Left lung (tissue), 14 donors: ENCODE measurements at places on chromosomes 16 and 17.

- DNase-seq: no peak
Measured at GRCh38 chr17:49390548-49391324, 23.9 kb downstream of the PHB1 start.

DNA sequence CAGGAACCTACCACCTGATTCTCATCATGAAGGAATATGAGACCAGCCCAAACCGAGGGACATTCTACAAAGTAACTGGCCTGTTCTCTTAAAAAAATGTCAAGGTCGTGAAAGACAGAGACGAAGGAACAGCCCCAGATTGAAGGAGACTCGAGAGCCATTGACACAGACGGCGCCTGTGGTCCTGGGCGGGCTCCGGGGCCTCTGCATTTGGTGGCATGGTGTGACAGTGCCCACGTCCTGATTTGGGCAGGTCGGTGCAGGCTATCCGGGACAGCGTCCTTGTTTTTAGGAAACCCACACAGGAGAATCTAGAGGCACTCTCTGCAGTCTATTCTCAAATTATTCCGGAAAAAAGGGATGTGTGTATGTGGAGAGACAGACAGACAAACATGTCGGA, 64.1 kb downstream of the ADCY9 start:
- no peak for DNase-seq

DNA sequence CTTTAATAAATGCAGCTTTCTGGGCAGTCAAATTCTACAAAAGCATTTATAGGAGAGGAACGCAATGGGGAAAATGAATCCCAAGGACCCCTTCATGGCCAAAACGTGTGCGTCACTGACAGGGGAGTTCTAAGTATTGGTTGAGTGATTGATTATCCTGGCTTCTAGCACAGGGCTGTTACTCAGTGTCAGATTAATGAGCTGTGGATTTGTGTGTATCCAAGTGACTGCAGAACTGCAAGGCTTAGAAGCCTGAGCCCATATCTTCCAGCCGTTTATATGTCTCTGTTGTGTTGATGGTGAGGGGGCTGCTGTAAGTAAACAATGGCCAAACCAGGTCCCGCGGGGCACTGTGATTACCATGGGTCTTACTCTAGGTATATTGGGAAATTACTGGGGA, 129.4 kb downstream of the SHISA9 start:
- no peak for DNase-seq

DNA sequence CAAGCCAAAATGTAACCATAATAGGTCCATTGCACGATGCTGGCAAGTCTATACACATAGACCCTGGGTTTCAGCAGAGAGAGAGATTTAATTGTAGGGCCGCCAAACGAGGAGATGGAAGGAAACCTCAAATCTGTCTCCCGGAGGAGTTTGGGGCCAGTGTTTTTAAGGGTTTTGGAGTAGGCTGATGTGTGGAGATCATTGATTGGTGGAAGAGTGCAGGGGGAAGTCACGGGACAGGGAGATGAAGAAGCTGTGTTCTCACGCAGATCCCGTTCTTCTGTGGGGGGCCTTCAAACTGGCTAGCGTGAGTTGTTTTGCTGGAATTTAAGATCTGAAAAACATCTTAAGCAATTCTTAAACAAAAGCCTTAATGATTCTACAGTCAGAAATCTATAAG, 84.8 kb downstream of the KATNIP start:
- no peak for DNase-seq

DNA sequence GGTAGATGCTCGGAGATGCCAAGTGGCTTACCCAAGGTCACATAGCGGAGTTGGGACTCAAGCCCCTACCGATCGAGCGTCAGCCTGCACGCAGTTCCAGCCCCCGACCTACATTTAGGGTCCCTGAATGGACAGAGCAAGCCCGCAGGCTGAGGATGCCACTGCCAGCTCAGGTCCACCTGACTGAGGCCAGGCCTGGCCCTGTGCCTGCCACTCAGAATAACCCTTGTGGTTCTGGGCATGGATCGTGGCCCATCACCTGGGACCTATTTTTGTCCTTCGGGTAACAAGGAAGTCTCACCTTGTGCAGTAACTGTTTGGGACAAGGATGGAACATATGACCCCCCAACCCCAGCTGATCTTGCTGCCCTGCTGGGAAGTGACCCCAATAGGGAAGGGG, 17.1 kb downstream of the CDH16 start:
- DNase-seq: no peak

DNA sequence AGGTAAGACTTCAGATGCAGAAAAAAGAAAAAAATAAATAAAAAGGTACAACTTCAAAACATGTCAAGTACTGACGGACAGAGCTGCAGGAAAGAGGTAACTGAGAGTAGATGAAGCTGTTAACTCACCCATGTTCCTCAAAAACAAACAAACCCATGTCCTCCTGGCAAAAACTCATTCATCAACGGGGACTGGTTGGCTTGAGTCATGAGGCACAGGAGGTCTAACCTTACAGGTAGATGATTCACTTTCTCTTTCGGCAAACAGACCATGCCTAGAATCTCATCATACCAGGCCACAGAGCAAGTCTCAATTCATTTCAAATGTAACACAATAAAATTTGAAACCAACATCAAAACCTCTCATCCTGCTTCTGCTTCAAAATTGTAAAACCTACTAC, 12.3 kb upstream of the FASN start:
- no peak for DNase-seq

- DNase-seq: no peak
Measured at GRCh38 chr17:29614349-29615047, 8.2 kb downstream of the CORO6 start.

GRCh38 chr17:16820979-16821543, 131.0 kb downstream of the CCDC144A start:
- no peak for DNase-seq

DNA sequence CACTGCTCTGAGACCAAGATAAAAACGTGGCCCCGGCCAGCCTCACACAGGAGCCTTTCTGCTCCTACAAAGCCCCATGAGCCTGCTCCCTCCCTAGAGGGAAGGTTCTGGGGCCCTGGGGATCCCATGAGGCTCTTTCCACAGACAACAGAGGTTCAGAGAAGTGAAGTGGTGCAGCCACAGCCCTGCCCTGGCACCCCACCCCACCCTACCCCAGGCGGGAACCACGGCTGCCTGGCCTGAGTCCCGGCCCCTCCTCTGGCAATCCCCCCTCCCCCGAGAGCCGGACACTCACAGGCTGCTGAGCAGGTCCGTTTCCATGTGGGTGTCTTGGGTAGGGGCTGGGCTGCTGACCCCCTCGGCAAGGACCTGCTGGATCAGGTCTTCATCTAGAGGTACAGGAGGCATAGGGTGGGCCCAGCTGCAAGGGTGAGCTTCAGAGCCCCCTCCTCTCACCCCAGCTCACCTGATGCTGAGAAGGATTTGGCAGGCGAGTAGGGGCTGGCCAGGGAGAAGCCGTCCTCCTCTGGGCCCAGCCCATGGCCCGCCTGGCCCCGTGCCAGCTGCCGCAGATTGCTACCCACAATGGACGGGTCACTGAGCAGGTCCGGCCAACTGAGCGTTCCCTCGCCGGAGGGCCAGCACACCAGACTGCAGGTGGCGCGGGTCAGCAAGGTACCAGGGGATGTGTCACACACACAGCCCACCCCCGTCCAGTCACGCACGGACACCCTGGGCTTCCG, 38.7 kb downstream of the PKD1 start:
- DNase-seq: no peak

- no peak for DNase-seq
Measured at GRCh38 chr17:21297026-21297520, 12.6 kb downstream of the MAP2K3 start.

- no peak for DNase-seq
Measured at GRCh38 chr16:12553191-12553590, 250.5 kb downstream of the CPPED1 start.

DNA sequence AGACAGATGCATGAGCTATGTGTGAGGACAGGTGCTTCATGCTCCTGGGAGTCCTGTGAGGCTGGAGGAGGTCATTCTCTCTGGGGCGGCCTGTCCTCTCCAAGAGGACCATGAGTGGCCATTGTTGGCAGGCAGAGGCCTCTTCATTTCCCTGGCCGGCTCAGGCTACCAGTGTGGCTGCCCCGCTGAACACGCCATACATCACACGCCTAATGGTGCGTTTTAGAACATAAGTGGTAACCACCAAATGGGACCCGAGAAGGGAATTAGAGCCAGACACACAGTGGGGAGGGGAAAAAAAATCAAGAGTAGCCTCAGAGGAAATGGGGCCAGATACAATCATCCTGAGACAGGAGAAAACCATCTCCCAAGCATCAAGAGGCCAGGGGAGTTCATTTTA, 140.0 kb downstream of the SPACA3 start:
- no peak for DNase-seq

- no peak for DNase-seq
Measured at GRCh38 chr17:50278526-50279180, 4.4 kb downstream of the TMEM92 start.

- DNase-seq: no peak
Measured at GRCh38 chr16:19354371-19354770, 63.3 kb upstream of the TMC5 start.

DNA sequence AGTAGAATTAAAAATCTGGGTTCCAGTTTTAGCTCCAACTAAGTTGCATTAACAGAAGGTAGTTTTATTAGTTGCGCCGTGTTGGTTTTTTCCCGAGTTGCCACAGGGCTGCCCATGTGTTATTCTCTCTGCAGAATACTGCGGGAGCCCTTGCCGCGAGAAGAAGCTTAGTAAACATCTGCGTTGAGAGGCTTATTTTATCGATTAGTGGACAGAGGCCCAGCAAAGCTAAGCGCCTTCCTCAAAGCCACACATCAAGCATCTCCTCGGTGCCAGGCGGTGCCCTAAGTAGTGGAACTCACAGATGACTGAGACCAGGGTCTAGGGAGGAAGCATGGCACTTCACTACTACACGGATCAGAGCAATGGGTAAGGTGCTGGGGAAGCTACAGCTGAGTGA, 212.3 kb upstream of the IRX5 start:
- DNase-seq: no peak

DNA sequence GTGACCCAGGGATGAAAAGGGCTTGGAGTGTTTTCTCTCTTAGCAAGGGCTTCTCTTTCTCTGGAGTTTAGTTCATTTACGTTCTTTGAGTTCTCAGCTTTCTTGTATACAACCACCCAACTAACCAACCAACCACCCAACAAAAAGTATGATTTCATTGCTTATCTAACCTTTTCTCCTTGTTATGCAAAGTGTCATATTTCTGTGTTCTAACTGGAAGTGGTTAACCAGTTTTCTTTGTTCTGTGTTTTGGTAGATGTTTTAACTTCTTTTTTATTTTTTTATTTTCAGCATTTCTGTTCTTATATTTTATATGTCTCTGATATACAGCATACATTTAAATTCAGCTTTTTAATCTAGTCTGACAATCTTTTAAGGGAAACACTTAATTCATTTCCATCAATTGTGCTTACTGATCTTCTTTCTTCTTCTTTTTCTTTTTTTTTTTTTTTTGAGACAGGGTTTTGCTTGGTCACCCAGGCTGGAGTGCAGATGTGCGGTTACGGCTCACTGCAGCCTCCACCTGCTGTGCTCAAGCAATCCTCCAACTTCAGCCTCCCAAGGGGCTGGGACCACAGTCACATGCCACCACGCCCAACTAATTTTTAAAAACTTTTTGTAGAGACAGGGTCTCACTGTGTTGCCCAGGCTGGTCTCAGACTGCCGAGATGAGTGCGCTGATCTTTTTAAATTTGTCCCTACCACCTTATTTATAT, 29.6 kb downstream of the NLK start:
- DNase-seq: no peak

GRCh38 chr16:31081428-31082351, 7.1 kb downstream of the PRSS53 start:
- DNase-seq: no peak

GRCh38 chr17:15929941-15930340, 15.0 kb upstream of the ADORA2B start:
- no peak for DNase-seq

GRCh38 chr16:68069511-68070248, 15.5 kb upstream of the NFATC3 start:
- no peak for DNase-seq

GRCh38 chr17:69960755-69961154, 114.3 kb upstream of the KCNJ16 start:
- no peak for DNase-seq

GRCh38 chr16:67248073-67248400, 742 bp upstream of the SLC9A5 start:
- no peak for DNase-seq

- no peak for DNase-seq
Measured at GRCh38 chr17:82407255-82407654, 10.9 kb upstream of the HEXD start.

- DNase-seq: no peak
Measured at GRCh38 chr17:79776376-79777119, 1.4 kb upstream of the CBX2 start.

DNA sequence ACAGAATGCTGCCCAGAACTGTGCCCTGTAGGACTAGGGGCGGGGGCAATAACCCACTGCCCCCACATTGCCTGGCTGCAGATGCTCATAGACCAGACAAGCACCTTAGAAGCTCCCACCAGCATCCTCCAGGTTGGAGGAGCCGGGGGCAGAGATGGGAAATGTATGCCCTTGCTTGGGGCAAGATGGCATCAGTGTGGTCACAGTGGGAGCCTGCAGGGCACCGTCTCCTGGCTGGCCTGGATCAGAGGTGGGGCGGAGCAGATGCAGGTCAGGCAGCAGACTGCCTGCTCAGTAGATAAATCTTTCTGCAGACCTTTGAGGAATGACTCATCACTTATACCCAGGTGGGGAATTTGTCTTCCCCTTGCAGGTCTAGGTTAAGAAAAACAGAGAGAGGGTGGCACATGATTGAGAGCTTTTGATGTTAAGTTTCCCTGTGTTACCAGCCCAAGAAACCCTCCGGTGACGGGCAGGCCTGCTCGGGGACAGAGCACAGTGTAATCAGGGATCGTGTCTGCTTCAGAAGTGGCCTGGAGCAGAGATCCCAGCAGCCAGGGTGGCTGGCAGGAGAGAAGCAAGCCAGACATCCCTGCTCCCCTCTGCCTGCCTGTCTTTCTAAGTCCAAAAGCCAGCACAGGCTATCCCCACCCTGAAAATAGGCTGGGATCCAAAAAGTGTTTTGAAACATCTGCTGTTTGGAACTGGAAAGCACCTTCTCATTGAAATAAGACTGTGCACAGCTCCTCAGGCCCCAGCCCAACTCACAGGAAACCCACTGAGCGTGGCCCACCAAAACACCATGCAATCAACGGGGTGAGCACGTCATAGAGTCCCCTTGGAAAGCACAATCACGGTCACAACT, 50.7 kb upstream of the RPL38 start:
- DNase-seq: no peak
